ENCODE measurements at places on chromosomes 3 and 15.

GRCh38 chr15:20643829-20644425, 102.3 kb upstream of the GOLGA6L6 start:
- DNase-seq, result no peak

DNA sequence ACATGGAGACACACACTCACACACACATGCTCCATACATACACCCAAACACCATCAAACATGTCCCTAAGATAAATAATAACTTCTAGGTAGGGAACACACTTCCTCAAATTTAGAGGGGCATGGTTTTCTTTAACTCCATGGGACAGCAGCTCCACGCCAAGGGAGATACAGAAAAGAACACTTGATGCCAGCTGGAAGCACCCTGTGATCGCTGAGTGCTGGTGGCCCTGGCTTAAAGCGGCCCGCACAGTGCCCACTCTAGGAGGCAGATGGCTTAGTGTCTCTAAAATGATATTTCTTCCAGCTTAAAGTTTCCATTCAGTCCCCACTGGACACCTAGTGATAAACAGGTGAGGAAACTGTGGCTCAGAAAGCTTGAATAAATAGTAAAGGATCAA, 232.9 kb downstream of the UACA start:
- DNase-seq, result no peak

DNA sequence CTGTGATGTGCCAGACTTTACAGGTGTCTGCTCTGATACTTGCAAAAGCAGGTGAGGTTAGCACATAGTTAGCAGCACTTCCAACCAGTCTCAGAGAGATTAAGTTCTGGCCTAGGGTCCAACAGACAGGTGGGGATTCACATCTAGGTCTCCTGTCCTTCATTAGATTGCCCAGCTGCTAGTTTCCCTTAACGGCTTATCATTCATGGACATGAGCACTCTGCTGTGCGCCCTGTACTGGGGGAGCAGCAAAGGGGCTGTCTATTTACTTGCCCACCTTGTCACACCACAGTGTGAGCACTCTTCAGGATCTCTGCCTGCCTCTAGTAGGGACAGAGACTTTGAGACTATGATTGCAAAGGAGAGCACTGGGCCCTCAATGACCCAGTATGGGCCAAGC, 8.7 kb downstream of the SPSB4 start:
- no peak for DNase-seq

DNA sequence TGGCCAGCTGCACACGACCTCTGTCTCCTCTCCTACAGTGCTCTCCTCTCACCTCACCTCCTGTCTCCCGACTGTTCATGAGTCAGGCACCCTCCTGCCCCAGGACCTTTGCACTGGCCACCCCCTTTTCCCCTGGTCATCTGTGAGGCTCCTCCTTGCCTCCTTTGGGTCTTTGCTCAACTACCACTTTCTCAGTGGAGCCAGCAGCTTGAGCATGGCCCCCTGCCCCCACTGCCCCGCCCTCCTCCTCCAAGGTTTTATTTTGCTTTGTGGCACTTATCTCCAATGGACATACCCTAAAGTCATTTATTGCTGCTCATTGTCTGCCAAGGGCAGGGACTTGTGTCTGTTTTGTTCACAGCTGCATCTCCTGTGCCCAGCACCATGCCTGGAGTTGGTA, 64.3 kb downstream of the MGLL start:
- DNase-seq, result no peak

- DNase-seq, result no peak
Measured at GRCh38 chr3:29488922-29489321, 208.1 kb downstream of the RBMS3 start.

All from activated T-cell treated with anti-CD3 and anti-CD28 coated beads for 48 hours (primary cell).